ENCODE measurements at places on chromosomes 12 and 14. TPM values are rescaled to one million over a fixed set of nuclear protein-coding genes. Genes with fewer than 3 reads are reported as not detected.

GRCh38 chr12:127334912-127335644, 931.9 kb upstream of the TMEM132C start:
- DNase-seq = no peak

DNA sequence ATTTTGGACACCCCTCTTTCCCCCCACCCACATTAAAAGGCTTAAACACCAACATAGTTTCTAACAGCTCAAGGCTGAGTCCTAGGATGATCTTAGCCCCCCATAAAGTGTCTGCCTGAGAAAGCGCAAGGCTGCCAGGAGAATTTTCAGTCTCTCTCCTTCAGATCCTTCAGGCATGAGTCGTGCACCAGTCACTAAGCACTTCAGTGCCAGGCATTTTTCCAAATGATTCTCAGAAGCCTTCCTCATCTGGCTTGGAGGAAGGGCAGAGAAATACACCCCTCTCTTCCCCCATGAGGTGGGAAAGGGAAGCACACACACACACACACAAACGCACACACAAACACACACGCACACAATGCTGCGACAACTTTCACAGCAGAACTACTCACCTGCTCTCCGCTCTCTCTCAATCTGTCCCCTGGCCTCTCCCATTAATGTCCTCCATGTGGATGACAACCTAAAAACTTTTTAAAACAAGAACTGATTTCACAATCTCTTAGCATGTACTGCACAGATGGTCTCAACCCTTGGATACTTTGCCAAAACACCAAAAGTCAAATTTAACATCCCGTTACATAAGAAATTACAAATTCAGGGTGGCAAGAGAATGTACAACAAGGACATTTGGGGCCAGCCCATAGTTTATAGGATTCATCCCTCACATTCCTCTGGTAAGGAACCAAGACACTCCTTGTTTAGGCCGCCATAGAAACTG, 49.8 kb downstream of the CKAP4 start:
- no peak for DNase-seq

DNA sequence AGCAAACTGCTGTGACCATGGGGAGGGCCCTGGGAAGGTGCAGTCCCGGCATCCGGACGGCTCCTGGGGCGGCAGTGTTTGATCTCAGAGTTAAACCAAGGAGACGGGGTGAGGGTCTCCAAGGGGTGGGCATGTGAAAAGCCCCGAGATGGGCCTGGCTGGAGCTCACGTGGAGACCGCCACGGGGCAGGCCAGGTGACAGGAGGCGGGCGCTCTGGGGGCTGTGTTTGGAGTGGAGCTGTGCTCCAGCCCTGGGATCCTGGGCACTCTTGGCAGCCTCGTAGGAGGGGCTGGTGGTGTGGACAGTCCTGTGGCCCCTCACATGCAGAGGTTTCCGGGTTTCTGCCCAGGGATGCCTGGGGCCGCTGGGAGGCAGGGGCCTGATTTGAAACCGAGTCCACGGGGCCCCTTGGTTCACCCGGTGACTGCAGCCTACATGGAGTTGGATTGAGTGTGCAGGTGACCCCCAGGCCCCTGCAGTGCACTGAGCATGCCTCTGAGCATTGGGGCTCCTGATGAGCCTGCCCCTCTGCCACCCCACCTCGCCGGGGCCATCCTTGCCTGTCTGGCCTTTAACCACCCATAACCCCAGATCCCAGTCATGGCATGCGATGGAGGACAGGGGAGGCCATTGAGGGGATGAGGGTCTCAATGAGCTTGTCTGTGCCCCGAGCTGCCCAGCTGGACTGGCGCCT, 8.4 kb downstream of the KIF26A start:
- DNase-seq = no peak

The CCDC175 gene
- total RNA-seq = 0.19 TPM

DNA sequence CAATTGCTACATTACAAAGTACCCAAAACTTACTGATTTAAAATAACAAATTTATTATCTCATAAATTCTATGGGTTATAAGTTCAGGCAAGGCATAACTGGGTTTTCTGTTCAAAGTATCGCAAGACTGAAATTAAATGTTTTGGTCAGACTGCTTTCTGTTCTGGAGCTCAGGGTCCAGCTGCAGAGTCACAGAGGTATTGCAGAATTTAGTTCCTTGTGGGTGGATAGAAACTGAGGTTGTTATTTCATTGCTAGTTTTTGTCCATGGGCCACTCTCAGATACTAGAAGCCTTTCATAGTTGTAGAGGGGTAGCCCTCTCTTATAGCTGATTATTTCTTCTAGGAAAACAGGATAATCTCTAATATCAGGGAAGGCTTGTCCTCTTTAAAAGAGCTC, 467.9 kb downstream of the TRHDE start:
- DNase-seq = no peak

The ARID2 gene
- 53.6 TPM for total RNA-seq

- DNase-seq = no peak
These were observed 423.5 kb upstream of the SOX5 start for GRCh38 chr12:24373004-24373403.

DNA sequence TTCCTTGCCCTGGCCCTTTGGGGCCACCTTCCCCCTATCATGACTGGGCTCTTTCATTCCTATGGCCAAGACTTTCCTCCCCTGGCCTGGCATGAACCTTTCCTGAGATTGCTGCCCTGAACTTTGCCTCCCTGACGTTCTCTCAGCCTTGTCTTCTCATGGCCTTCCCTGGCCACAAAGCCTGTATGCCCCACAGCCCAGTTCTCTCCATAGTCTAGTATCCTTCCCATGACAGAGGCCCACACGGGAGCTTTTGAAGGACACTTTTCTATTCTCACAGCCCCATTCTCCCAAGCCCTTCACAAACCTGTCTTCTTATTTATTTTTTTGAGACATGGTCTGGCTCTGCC, 4.5 kb upstream of the RNU7-1 start:
- DNase-seq = no peak

- no peak for DNase-seq
These were observed 1.0 kb downstream of the BLTP3B start for GRCh38 chr12:100141666-100141997.

The PIANP gene
- total RNA-seq = 8.7 TPM

The SUOX gene
- total RNA-seq = 33.7 TPM

DNA sequence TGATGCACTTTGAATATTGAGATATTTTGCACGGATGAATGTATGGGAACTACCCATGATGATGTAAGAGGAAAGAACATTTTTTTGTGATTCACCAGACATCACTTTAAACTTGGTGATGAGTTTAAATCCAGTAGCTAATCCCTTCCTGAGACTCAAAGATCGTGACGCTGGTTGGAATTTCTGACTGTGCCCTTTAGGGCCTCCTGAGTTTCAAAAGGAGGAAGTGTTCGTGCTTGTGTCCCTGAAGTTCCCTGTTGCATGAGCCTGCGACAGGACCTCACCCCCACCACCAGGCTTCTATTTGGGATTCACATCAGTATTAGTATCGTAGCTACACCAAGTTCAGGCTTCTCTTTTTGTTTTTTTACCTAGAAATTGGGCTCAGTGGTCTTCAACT, 18.6 kb upstream of the RIN3 start:
- no peak for DNase-seq

DNA sequence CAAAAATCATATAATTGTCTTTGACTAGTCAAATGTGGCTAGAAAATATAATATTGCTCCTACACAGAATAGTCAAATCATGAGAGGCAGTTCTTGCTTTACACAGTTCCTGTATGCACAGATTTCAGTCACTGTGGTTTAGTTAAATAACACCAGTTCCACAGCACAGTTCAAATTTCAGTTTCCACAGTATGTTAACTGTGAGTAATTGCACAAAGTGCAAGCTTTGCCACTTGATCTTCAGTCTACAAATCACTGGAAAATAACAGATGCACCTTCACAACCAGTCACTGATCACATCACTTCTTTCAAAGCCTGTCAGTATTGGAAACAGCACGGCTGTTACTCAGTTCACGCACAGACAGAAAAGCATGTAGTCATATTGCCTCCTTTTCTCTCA, 38.7 kb downstream of the KCNH5 start:
- DNase-seq = no peak

The NUBPL gene
- 13.2 TPM for total RNA-seq

DNA sequence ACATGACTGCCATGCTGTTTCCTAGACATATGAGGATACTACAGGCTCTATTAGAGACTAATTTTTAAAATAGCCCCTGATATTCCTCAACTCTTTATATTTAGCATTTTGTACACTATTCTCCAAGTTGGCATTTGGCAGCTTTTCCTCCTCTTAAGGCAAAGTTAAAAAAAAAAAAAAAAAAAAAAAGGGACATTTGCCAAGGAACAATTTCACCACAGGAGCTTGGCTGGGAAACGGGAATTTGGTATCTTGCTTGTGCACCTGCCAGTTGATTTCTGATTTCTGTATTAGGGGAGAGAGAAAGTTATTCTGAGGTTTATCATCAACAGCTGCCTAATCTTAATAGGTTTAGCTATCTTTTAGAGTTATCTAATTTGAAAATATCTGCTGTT, 87.2 kb downstream of the CAND1 start:
- DNase-seq = no peak

The FITM1 gene
- 0.42 TPM for total RNA-seq

The ATL1 gene
- total RNA-seq = 15.9 TPM

The GPRC5A gene
- total RNA-seq = not detected

The ACOT6 gene
- total RNA-seq = not detected

- no peak for DNase-seq
These were observed 11.8 kb downstream of the TPH2 start for GRCh38 chr12:71950404-71950803.

DNA sequence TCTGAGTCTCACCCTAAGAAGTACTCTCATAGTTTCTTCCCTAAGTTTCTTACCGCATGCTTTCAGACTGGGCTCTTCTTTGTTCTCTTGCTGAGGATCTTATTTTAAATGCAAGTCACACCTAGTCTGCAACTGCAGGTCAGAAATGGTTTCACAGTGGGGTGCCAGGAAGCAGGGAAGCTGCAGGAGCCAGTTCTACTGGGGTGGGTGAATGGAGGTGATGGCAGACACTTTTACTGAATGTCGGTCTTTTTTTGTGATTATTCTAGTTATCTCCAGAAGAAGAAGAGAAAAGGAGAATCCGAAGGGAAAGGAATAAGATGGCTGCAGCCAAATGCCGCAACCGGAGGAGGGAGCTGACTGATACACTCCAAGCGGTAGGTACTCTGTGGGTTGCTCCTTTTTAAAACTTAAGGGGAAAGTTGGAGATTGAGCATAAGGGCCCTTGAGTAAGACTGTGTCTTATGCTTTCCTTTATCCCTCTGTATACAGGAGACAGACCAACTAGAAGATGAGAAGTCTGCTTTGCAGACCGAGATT, 1.7 kb downstream of the FOS start:
- DNase-seq = no peak

The IRAK3 gene
- total RNA-seq = 0.61 TPM

- DNase-seq = no peak
These were observed 42.1 kb upstream of the FBRSL1 start for GRCh38 chr12:132447731-132448462.

- DNase-seq = no peak
These were observed 8.8 kb upstream of the CLECL1 start for GRCh38 chr12:9741726-9742125.
